NCI-H2081 treated with DMSO at 0.1 percent for 48 hours (cell line): ENCODE measurements at places on chromosomes 12 and 14.

DNA sequence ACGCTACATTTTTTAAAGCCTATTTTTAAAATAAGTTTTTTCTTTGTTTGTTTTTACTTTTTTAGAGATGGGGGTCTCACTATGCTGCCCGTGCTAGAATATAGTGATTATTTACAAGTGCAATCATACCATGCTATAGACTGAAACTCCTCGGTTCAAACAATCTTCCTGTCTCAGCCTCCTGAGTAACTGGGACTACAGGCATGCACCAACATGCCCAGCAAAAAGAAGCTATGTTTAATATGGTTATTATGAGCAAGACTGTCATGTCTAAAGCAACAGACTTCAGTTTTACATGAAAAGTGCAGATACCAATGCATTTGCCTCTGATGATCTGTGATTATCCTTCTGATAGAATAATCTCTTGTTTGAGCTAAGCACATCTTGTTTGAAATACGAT, 45.6 kb upstream of the SGPP1 start:
- no peak for DNase-seq

DNA sequence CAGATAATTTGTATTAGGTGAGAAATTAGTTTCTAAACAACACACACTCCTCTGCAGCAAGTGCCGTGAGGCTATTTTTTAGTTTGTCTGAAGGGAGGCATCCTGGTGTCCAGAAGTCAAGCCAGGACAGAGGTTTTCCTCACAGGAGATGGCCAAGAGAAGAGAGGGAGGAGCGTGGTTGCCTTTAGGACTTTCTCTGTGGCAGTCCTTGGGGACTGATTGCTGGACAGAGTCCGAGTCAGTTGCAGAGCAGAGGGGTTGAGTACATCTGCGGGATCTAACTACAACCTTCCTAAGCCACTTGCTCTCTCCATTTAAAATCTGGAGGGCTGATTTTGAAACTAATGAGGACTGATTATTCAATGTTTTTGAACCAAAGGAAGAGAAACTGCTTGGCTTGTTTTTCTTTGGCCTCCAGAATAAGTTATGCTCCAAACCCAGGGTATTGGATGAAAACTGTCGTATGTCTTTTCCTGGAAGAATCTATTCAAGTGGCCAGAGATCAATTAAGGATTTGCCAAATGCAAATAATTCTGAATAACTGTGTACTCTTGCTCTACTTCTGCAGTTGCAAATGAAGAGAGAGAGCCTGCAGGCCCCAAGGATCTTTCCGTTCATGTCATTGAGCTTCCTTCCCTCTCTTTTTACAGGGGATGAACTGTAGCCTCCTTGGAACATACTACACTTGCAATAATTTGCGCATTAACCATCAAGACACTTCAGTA, 1.2 kb downstream of the SLCO1C1 start:
- no peak for DNase-seq

- no peak for DNase-seq
Measured at GRCh38 chr14:76313852-76314251, 62.1 kb upstream of the ESRRB start.

- no peak for DNase-seq
Measured at GRCh38 chr12:88662961-88663360, 82.7 kb upstream of the KITLG start.

GRCh38 chr14:24297190-24297964, 2.2 kb downstream of the DHRS1 start:
- no peak for DNase-seq

DNA sequence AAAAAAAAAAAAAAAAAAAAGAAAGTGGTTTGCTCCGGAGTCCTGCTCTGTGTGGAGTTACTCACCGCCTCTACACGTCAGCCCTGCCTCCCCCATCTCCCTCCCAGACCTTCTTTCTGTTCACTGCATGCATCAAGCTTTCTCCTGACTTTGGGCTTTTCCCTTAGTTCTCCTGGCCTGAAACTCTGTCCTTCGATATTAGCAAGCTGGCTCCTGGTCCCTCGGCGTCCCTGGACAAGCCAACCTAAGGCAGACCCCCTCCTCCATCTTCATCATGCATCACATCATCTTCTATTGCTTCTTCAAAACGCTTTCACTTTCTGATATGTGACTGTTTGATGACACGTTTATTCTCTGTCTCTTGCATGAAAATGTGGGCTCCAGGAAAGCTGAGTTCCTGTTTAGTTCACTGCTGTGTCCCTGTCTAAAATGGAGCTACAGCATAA, 40.6 kb downstream of the SLC15A4 start:
- no peak for DNase-seq

GRCh38 chr14:32384464-32384863, 55.4 kb downstream of the AKAP6 start:
- DNase-seq: no peak

DNA sequence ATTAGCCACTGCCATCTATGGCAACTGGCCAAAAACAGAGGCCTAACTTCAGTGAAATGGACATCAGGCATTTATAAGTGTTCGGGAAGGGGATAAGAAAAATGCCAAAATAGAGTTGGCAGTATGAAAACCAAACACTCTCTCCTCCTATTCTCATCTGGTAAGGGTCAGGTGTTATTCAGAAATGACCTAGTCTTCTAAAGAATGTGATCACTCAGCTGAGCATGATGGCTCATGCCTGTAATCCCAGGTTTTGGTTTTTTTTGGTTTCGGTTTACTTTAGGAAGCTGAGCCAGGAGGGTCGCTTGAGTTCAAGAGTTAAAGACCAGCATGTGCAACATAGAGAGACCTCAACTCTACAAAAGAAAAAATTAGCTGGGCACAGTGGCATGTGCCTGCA, 170.3 kb downstream of the GRIN2B start:
- no peak for DNase-seq

- no peak for DNase-seq
Measured at GRCh38 chr14:105945896-105946295, 419.5 kb downstream of the TMEM121 start.

GRCh38 chr14:84454114-84454513, 1075.8 kb upstream of the FLRT2 start:
- no peak for DNase-seq

GRCh38 chr12:126095748-126096510, 1030.7 kb downstream of the AACS start:
- DNase-seq: no peak

DNA sequence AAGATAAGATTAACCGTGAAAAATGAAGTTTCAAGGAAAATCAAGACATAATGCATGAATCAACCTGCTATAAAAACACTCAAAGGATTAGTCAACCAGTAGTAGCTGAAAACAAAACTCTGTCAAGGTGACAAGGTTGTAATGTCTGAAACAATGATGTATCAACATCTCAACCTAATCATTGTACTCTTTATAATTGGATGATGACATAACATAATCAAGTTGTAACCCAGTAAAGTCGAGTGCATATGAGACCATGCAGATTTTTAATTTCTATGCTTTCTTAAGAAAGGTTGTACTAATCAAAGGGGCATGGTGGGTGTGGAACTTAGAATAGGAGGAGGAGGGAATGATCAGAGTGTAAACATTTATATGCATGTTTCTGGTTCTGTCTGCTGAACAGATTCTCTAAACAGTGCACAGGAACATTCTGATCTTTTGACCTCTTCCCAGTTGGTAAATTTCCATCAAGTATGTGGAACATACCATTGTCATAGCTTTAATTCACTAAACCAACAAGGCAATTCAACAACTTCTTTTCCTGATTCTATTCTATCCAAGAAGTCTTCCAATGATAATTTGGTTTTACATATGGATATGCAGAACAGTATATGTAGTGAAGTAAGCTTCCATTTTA, 253.7 kb downstream of the TTC6 start:
- no peak for DNase-seq
